Thoracic aorta (tissue), 2 donors: ENCODE measurements at places on chromosomes 16 and 17. TPM values are rescaled to one million over a fixed set of nuclear protein-coding genes. Genes with fewer than 3 reads are reported as not detected.

The ENDOV gene
- 46.7 TPM for total RNA-seq

The DNASE1L2 gene
- 2.3 TPM for total RNA-seq

GRCh38 chr16:57166951-57167350, 18.9 kb downstream of the PSME3IP1 start:
- DNase-seq, result no peak

- no peak for DNase-seq
Measured at GRCh38 chr16:20910781-20911321, 10.3 kb downstream of the LYRM1 start.

GRCh38 chr16:82744958-82745357, 118.2 kb downstream of the CDH13 start:
- DNase-seq, result no peak

- no peak for DNase-seq
Measured at GRCh38 chr16:11499295-11500089, 87.2 kb downstream of the LITAF start.

GRCh38 chr16:87644186-87644585, 41.9 kb downstream of the JPH3 start:
- no peak for DNase-seq

- DNase-seq, result no peak
Measured at GRCh38 chr17:66459811-66460270, 157.4 kb downstream of the PRKCA start.

DNA sequence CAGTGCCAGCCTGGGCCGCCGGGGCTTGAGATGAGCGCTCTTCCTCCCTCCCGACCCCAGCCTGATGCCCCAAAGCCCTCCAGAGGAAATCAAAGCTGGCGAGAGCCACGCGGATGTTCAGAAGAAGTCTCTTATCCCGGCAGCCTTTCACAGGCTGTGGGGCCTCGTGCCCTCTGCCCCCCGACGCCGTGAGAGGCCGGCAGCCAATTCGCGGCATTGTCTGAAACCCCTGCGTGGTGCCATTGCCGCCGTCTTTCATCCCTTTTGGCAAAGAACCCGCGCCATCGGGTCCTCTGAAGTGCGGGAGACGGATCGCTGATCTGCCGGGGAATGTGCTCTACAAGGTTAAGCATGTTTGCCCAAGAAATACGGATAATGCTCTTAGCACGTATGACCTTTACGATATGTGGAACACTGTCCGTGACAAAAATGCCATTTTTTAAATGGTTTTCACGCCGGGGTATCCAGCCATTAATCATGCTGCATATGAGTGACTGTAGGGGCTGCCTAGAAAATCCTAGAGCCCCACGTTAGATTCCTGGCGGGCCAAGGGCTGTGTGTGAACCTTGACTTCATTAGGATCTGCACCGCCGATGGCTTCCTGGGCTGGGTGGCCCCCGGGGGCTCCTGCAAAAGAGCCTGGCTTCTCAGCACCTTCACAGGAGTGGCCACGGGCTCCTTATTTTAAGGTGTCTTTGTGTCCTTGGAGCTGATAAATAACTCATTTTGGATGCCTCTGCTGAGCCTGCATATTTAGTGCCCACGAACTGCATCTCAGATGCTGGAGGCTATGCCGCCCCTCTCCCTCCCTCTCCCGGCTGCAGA, 165.1 kb upstream of the TNRC6C start:
- DNase-seq, result no peak

DNA sequence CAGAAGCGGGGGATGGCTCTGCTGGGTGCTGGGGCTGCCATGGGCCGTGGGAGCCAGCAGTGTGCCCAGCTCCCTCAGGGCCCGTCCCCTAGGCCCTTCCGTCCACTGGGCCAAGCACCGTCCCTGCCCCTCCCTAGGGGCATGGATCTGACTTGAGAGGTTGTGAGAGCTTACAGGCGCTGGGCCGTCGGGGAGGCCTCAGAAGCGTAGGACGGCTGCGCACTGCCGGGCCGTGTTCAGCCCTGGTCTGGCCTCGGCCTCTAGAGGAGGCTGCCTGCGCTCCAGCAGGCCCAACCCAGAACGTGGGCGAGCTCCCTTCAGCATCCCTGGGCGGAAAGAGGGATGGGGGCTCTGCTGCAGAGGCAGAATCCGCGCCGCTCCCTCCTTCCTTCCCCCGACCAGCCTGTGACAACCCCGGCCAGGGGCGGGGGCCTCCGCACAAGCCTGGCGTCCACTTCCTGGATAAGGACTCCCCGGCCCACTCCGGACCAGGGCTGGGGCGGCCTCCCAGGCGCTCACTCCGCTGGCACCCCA, 685 bp upstream of the MPG start:
- no peak for DNase-seq

DNA sequence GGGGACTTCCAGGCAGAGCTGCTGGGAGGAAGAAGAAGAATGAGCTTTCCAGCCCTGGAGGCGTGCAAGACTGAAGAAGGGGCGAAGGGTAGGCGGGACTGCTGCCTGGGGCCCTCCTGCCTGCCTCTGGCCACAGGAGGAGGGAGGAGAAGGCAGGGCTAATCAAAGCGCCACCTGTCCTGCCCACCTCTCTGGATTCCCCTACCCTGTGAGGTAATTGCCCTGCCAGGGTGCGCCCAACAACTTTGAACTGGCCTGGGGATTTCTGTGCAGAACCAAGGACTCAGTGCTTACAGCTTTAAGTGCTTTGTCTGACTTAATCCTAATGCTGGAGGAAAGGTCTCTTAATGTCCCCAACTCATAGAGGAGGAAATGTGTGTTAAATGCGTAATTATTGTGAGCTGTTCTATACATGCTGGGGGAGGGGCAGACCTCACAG, at the start of gene NOXO1:
Gene NOXO1, minus strand, starts transcription at position 72 of the 439 bp plus-strand sequence. CDS start 290 bp downstream, outside the sequence.
- DNase-seq, result no peak

DNA sequence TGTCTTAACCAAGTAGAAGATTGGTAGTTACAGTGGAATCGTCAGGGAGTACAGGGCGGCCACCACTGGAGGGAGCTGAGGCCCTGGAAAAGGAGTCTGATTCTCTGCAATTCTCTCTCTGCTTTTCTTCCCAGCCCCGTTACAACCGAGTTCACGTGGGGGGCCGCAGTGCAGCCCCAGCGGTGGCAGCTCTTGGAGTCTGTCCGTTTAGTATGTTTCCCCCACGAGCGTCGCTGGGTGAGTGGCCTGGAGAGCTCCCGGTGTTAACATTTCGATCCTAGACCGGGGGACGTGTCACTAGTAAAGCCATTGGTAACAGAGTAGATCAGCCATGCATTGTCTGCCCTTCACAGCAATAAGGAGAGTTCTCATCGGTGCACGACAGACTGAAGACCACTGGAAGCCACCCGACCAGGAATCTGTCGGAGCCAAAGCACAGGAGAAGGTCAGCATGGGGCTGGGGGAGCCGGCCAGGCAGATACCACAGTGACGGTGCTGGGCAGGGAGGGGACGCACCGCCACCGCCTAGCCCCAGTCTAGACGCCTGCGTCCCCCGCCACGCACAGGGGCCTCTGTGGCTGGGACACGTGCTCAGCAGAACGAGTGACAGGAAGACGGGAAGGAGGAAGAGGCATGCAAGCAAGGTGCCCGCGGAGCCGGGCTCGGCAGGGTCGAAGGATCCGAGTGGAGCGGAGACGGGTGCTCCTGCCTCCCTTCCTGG, 15.7 kb downstream of the SLC16A3 start:
- DNase-seq, result no peak

- no peak for DNase-seq
Measured at GRCh38 chr16:56270828-56271227, 79.5 kb downstream of the GNAO1 start.

- DNase-seq, result no peak
Measured at GRCh38 chr17:10899281-10899680, 61.4 kb upstream of the PIRT start.

GRCh38 chr17:38428643-38429371, 543 bp downstream of the ARHGAP23 start:
- no peak for DNase-seq

DNA sequence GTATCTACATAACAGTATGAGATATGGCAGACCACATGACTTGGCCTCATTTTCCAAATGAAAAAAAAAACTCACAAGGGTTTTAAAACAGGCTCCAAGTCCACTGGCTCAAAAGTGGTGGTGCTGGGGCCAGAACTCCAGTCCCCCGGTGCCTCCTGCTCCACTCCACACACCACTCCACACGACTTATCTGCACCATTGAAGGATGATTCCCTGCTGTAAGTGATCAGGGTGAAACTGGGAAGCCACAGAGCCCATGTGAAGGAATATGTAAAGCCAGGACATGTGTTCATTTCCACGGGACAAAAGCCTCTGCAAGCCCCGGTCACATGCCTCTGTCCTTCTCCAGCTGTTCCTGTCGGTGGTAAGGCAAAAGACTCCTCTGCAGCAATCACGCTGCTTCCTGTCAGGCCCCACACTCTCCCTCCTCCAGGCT, 97.2 kb downstream of the ZNF18 start:
- no peak for DNase-seq

GRCh38 chr16:11835309-11835708, 16.0 kb downstream of the RSL1D1 start:
- DNase-seq, result no peak
